ENCODE measurements at places on chromosomes 11 and 22. TPM values are rescaled to one million over a fixed set of nuclear protein-coding genes. Genes with fewer than 3 reads are reported as not detected.

Gene LIPT2
- total RNA-seq, result 1.7 TPM

Gene TMEM121B
- not detected for total RNA-seq

Gene CASTOR1
- total RNA-seq, result 12.2 TPM

Gene TMEM191C
- total RNA-seq, result 0.85 TPM

Gene UBQLN3
- not detected for total RNA-seq

Gene ARHGEF17
- total RNA-seq, result 13.0 TPM

Gene MMP7
- total RNA-seq, result 5.0 TPM

Gene SCUBE2
- 0.07 TPM for total RNA-seq

Gene OR2AG2
- total RNA-seq, result under 0.01 TPM

Gene B4GALNT4
- total RNA-seq, result 17.3 TPM

Gene HTR3B
- not detected for total RNA-seq

Gene OR52I2
- not detected for total RNA-seq

Gene BIK
- total RNA-seq, result 22.9 TPM

Gene DLG2
- total RNA-seq, result 0.71 TPM

Gene STK33
- total RNA-seq, result 0.34 TPM

Gene MYRF
- under 0.01 TPM for total RNA-seq

Gene APOA5
- not detected for total RNA-seq

Gene USH1C
- total RNA-seq, result not detected

Gene KCNJ1
- total RNA-seq, result not detected

Gene E2F8
- total RNA-seq, result under 0.01 TPM

Gene TENM4
- total RNA-seq, result 11.6 TPM
